Renal cortex interstitium (tissue), 15 donors: ENCODE measurements at places on chromosomes 16 and 17.

DNA sequence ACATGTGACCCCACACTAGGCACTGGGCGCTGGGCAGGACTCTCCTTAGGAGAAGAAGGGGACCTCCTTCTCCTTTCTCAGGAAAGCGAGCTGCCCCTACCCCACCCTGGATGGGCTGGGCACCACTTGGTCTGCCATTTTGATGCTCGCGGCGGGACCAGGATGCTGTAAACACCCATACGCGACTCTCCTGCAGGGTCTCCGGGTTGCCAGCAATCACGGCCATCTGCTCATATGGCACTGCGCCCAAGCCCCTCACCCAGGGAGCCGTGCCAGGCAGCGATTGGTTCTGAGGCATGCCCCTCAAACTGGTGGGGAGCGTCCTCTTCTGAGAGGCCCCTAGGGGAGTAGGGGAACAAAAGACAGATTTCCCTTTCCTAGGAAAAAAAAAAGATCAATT, 99.0 kb downstream of the C16orf78 start:
- no peak for DNase-seq

- no peak for DNase-seq
Observed at GRCh38 chr16:89346869-89347268, 129.4 kb downstream of the ZNF778 start.

- DNase-seq = no peak
Observed at GRCh38 chr17:73211745-73212144, 18.9 kb downstream of the COG1 start.

DNA sequence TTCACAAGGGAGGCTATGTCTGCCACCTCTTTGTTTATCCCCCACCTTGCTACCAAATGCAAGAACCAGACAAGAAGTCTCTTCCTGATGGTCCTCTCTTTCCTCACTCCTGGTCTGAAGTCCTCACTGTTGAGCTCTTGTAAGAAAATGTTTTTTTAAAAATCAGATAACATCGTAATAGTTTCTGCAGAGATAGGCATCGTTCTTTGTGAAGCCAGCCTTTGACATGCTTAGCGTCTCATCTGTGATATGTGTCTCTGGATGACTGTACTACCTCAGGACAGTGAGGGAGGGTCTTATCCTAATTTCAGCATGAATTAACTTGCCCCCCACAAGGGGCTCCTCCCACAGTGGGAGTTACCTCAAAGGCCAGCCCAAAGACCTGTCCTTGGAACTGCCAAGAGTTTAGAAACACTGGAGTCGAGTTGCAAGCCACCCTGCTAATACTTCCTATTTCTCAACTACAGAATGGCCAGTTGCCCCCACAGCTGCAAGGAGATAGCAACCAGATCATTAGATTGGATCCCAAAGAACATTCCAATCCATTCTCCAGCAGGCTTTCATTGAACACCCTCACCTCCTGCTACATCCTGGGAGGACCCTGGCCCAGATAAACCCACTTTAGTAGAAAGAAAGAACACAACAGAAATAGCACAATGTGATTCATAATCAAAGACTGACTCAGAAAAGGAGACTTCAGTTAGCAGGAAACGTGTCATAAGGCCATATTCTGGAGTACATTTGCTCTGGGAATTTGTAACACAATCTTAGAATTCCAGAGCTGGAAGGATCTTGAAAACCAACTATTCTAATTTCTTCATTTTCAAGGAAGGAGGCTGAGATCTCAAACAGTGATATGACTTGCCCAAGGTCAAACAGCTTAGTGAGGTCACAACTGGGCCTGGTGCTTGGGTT, 151.0 kb downstream of the IRX3 start:
- no peak for DNase-seq

GRCh38 chr16:74257061-74257460, 39.6 kb upstream of the PSMD7 start:
- no peak for DNase-seq

DNA sequence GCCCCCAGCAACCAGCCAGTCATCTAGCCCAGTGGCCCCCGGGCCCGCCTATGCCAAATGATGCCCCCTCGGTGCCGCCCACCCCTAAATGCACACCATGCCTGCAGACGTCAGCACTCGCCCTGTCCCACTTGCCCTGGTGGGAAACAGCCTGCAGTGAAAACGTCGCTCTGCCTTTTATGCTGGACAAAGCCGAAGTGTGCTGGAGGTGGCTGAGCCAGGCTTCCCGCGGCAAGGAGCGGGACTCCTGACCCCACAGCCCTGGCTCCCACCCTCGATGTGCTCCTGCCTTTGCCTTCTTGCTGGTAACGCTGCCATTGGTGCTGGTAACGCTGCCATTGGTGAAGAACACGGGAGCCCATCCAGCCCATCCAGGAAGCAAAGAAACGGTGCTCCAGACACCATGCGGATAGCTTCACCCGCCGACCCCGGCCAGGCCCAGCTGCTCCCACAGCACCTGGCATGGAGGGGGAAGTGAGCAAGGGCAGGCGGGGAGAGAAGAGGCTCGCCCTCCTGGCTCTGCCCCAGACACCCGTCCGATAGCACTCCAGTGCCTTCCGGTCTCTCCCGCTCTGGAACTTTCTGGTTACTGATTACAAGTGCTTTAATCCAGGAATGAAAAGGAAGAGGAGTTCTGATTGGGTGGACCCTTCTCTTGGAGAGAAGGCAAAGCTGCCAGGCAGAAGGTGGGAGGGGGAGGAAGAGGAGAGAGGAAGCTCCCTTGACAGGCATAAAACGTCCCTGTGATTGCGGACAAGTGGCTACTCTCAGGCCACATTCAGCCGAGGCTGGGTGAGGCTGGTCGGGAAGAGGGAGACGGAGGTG, 4.0 kb upstream of the BAIAP2 start:
- DNase-seq = no peak

- no peak for DNase-seq
Observed at GRCh38 chr17:19274893-19275292, 37.7 kb downstream of the EPN2 start.

DNA sequence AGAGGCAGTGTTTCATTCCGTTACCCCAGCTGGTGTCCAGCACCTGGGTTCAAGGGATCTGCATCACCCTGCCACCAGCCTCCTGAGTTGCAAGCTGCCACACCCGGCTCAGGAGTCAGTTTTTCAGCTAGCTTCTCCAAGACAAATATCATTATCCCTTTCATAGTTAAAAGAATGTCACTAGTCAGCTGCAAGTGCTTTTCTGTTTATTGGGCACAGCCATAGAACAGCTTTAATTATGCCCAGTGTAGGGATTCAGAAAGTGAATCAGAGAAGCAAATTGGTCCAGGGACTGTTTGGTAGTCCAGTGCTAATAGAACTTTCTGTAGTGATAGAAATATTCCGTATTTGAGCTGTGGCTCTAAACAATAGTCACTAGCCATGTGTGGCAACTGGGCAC, 2.9 kb upstream of the AOC3 start:
- no peak for DNase-seq

- DNase-seq = no peak
Observed at GRCh38 chr17:69358688-69359596, 32.0 kb upstream of the ABCA5 start.

DNA sequence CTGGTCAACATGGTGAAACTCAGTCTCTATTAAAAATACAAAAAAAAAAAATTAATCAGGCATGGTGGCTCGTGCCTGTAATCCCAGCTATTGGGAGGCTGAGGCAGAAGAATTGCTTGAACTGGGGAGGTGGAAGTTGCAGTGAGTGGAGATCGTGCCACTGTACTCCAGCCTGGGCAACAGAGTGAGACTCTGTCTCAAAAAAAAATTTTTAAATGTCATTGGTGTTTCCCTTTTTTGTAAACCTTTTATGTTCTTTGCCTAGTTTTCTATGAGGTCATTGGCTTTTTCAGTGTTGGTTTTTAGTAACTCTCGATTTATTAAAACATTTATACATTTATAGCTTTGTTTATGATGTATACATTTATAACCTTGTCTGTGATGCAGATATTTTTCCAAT, 18.2 kb downstream of the NLRC5 start:
- no peak for DNase-seq

GRCh38 chr17:79781736-79782575, 4.0 kb downstream of the CBX2 start:
- no peak for DNase-seq

GRCh38 chr16:47888142-47888541, 267.7 kb downstream of the ABCC12 start:
- DNase-seq = no peak

GRCh38 chr16:81542609-81543570, 98.3 kb downstream of the CMIP start:
- no peak for DNase-seq

DNA sequence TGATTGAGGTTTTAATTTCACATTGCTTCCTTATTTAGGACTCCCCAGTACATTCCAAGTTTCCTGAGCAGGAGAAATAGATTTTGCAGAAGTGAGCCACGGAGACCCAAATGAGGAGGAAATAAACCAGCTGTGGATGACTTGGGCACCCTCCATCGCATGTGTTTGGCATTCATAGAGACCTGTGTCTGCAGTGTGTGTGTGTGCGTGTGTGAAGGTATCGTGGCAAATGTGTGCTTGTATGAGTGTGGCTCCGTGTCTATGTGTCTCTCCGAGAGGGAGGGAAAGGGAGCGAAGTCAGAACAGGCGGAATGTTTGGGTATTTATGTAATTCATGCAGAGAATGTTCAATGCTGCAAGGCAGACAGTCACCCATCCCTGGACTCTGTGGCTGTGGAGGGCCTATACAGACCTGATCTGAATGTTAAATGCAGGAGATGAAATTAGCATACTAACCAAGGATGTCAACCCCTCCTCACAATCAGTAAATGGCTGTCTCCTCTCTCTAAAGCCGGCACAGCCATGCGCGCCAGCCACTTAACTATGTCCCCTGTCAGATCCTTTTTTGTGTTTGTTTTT, 186.0 kb upstream of the ZFHX3 start:
- DNase-seq = no peak

- no peak for DNase-seq
Observed at GRCh38 chr16:83338941-83339340, 468.8 kb upstream of the HSBP1 start.

DNA sequence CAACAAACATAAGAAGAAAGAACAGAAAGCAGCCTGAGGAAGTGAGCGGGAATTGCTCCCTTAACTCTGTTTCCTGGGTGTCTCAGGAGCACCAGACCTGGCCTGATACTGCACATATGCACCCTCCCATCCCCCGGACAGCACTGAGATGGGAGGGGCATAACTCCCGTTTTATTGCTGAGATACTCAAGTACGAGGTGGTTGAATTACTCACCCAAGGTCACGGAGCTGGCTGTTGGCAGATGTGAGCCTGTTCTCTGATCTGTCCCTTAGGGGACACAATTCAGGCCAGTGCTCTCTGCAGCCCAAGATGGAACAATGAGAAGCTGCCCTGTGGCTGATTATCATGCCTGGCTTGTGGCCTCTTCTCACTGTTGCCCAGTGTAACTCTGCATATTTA, 9.1 kb upstream of the MED9 start:
- DNase-seq = no peak

GRCh38 chr17:40298726-40299125, 10.3 kb upstream of the RARA start:
- DNase-seq = no peak

GRCh38 chr17:81870131-81870980, 781 bp downstream of the ARHGDIA start:
- no peak for DNase-seq

DNA sequence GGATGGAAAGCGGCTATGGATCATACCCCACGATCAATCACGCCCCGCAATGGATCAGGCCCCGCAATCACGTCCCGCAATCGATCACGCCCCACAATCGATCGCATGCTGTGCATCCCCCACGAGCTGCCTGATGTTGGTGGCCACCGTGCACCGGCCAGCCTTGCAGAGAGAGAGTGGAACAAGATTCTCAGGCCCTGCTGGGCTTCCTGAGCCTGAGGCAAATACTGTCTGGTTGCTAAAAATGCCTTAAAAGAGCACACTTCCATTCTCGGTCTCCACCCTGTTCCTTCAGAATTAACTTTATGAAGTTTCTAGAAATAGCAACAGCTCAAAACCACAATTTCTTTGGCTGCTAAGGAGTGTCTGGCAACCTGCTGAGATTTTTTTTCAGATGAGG, 81.5 kb downstream of the VPS53 start:
- no peak for DNase-seq

- DNase-seq = no peak
Observed at GRCh38 chr17:77880711-77881450, 77.6 kb upstream of the TNRC6C start.
